Occipital lobe (tissue), 3 donors: ENCODE measurements at places on chromosomes 6 and 20. TPM values are rescaled to one million over a fixed set of nuclear protein-coding genes. Genes with fewer than 3 reads are reported as not detected.

- no peak for DNase-seq
These were observed 30.7 kb downstream of the SSR1 start for GRCh38 chr6:7282097-7282906.

GRCh38 chr20:3658716-3659491 lies 4.3 kb downstream of the GFRA4 start:
- DNase-seq: no peak

DNA sequence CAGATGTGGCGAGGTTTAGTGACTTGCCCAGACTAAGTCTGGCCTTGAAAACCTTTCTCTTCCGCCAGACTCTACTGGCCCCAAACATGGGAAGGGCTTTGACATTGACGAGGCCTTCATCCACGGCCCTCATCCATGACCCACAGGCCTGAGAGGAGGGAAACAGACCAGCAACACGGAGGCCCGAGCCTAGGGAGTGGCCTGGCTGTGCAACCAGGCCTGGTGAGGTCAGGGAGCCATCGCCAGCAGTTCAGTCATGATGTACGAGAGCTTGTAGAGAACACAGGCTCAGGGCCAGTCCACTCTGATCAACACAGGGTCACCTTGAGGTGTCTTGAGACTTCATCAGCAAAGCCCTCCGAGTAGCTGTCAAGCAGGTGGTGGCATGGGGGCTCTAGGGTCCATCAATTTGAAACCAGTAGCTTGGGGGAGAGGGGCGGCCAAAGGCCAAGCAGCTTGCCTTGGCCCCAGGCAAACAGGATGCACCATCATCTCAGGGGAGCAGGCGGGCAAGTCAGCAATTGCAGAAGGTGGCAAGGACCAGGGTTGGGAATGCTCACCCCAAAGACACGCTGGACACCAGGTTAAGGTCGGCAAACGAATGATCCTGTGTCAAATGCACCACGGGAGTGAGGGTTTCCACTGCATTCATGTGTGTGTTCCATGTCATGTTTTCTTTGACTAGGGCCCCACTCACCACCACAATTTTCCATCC lies 36.1 kb downstream of the GFOD1 start:
- no peak for DNase-seq

The CPNE5 gene
- total RNA-seq: 4.8 TPM

The PRICKLE4 gene
- total RNA-seq: 0.62 TPM
